ENCODE measurements at places on chromosomes 3 and 15.

DNA sequence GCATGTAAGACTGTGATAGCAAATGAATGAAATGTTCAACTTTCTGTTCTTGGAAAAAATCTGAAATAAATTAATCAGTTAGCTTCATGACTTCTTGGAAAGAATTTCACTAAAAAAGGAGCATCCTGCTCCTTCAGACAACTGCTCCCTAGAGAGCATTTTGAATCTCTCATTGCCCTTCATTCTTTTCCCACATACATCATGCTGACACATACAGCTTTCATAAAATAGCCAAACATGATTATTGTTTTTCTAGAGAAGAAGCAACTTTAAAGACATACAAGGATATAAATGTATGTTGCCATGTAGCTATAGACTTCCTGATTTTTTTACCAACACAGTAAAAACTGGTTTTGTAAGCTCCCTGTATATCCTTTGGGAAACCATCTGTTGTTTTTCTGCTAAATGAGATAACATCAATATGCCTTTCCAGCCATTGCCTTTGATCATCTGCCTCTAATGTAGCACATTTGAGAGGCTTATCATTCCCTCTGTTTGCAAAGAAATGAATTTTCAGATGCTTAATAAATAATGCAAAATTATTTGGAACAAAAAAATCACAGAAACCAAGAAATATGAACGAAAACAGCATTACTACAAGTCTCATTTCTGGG lies 248.2 kb upstream of the GPR149 start:
- DNase-seq = no peak

GRCh38 chr3:195764961-195765706 lies 44.4 kb downstream of the MUC20 start:
- DNase-seq = no peak

DNA sequence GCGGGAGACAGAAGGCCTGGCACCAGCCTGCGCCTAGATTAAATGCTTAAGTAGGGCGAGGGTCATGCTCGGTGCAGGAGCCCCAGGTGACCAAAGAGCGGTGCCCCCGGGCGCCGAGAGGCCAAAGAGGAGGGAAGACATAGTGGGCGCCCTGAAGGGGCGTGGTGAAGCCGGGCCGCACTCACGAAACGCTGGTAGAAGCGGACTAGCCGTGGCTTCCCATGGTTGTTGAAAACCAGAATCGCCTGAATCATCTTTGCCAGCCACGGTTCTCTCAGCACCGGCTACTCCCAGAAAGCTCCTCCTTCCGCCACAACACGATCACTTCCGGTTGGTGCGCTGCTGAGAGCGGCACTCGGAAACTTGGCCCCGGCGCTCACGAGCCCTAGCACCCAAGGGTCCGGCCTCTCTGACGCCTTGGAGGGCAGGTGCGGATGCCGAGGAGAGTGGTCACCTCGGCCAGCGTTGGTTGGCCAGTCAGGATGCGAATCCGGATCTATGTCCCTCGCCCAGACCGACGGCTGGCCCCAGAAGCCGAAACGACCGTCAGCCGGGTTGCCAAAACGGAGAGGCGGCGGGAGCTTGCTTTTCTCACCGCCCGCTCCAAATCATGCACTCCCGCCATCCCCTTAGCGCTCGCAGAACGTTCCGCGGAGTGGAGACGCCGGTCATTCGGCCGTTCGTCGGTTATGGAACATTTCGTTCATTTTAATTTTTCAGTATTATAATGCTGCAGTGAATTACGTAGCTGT lies at the start of gene AP3S2:
Gene AP3S2 (minus strand): TSS at position 299 of the 752 bp plus-strand sequence. CDS start 45 bp downstream, at position 254.
- DNase-seq = peak; percentile 94

GRCh38 chr3:170564664-170565063 lies 21.2 kb downstream of the SLC7A14 start:
- no peak for DNase-seq

GRCh38 chr3:10322352-10322710 lies 1.4 kb upstream of the SEC13 start:
- no peak for DNase-seq

- no peak for DNase-seq
Measured at GRCh38 chr3:187039723-187040414, 99.4 kb downstream of the RPL39L start.

- no peak for DNase-seq
Measured at GRCh38 chr15:72740219-72740618, 43.3 kb downstream of the ADPGK start.

DNA sequence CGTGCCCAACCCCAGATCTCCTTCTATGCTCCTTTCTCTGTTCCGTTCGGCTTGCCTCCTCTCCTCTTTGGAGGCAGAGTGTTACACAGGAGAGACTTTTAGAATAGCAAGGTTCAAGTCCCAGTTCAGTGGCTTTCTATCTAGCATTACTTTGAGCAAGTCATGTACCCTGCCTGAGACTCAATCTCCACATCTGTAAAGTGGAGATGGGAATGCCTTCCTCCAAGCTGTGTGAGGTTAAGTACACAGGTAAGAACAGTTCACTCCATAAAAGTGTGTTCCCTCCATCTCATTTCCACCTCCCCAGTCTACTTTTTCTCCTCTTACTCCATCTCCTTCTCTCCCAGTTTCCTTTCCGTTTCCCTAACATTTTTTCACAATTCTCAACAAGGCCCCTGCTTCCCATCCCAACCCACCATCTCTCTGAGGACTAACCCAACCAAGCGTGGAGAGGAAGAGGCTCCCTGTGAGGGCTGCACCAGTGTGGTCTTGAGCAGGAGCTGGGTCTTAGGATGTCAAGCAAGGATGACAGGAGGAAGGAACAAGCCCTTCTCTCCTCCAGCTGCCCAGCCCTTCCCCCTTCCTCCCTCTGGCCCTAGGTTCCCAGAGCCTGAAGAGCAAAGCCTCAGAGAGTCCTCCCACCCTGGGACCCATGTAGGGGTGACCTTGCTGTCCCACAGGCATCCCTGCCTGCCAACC lies 6.4 kb downstream of the ATP8B4 start:
- no peak for DNase-seq

DNA sequence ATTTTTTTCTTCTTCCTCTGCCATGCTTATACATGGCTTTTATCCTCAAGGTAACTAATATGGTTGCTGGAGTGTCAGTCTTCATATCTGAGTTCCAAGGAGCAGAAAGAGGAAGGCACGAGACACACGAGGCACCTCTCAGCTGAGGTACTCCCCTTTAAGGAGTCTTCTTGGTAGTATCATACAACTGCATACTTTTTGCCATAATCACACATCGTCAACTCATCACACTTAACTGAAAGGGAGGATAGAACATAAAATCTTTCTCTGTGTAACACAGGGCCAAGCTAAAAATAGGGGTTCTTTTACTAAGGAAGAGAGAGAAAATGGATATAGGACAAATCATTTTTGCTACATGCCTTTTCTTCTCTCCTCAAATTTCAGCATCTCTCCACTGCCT lies 104.2 kb downstream of the OXSM start:
- DNase-seq = no peak

DNA sequence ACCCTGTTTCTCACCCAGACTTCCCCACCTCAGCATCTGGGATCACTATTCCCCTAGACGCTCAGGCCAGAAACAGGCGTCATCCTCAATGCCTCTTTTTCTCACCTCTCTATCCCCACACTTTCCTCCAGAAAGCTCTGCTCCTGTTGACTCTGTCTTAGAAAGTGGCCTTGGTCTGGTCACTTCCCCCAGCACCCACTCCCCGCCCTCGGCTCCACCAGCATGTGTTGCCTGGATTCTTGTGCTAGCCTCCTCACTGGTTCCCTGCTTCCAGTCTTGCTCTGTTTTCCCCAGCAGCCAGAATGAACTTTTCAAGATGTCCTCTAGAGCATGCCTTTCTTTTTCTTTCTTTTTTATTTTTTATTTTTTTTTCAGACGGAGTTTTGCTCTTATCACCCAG lies 39.7 kb upstream of the ESYT3 start:
- DNase-seq = no peak

DNA sequence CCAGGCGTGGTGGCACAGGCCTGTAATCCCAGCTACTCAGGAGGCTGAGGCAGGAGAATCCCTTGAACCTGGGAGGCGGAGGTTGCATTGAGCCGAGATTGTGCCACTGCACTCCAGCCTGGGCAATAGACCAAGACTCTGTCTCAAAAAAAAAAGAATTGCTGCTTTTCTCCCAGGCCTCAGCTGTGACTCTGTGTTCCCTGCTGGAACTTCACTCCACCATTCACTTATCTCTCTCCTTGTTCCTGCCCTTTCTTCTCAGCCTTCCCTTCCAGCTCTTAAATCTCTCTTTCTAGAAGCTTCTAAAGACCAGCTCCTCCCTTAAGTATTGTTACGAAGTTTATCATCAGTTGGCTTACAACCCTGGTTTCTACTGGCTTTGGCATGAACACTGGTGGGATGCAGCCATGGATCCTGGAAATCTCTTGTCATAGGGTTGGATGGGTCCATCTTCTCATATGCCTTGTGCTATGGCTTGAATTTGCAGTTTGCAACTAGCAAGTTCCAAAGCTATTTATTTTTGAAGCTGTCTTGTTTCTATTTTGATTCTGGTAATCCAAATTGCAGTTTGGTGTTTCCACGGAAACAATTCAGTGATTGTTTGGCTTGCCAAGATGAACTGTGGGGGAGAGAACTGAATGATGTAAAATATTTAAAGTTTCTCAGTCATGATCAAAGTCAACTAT lies 10.5 kb downstream of the C3orf62 start:
- DNase-seq = no peak

DNA sequence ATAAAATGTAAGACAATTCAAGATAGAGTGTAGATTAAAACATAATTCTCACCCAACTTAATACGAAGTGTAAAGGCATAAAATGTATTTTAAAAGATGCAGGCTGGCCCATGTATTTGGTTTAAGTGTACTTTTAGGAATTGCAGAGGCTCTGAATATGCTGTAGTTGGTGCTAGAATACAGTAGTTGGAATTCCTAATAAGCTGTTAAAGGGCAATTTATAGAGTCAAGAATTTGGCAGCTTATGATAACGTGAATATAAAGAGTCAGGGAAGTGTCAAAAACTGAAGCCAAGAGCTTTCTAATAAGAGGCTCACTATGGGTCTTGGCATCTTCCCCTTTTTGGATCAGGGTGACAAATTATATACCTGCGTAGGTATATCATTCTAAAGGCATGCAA lies 36.5 kb downstream of the ADAMTS9 start:
- no peak for DNase-seq

- DNase-seq = no peak
Measured at GRCh38 chr3:107633327-107634098, 110.8 kb downstream of the BBX start.

DNA sequence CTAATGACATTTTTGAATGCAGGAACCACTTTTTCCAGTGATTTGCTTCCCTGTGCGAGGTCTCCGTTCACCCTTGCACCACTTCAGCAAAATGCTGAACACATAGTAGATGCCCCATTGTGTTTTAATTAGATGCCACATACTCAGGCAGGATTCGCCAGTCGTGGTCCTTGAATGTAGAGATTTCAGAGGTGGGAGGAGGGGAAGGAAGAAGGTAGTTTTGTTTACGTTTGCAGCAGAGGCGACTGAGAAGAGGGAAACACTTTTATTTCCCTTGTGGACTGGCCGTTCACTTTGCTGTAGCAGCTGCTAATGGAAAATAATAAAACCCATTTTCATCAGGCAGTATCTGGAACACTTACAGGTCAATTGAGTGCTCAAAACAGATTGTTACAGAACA lies 262.8 kb upstream of the TBL1XR1 start:
- DNase-seq = peak; percentile 18

GRCh38 chr3:132284781-132285619 lies 32.2 kb upstream of the ACP3 start:
- DNase-seq = no peak

DNA sequence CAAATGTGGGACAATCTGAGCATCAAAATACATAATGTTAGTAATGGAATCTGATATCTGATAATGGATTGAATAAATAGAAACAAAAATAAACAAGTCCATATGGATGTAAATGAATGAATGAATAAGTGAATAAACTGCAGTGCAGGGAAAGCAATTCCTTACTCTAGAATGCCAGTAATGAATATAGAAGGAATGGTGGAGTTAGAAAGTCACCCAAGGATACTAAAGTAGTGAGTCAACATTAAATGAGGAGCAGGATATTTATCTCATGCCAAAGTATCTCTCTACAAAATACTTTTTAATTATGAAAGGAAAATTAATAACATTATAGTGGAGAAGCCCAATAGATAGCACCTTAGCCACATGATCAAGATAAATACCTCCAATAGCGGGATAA lies 300.3 kb downstream of the FEZF2 start:
- no peak for DNase-seq

- peak; percentile 67 for DNase-seq
Measured at GRCh38 chr15:22903961-22904534, 65.6 kb downstream of the NIPA2 start.

DNA sequence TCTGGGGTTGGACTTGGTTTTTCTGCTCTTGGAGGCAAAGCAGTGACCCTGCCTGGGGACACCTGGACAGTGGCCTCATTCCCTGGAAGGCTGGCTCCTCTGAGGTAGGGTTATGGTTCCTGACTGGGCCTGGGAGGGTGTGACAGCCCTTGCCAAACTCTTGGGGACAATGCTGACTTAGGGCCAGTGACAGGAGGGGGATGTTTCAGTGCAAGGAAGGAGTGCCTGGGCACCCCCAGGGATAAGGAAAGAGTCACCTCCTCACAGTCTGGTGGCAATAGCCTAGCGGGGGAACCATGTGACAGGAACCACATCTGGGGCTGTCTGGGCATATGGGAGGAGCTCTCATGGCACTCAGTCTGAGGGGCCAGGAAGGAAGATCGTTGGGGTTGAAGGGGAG lies 91.8 kb downstream of the ABHD5 start:
- DNase-seq = no peak

DNA sequence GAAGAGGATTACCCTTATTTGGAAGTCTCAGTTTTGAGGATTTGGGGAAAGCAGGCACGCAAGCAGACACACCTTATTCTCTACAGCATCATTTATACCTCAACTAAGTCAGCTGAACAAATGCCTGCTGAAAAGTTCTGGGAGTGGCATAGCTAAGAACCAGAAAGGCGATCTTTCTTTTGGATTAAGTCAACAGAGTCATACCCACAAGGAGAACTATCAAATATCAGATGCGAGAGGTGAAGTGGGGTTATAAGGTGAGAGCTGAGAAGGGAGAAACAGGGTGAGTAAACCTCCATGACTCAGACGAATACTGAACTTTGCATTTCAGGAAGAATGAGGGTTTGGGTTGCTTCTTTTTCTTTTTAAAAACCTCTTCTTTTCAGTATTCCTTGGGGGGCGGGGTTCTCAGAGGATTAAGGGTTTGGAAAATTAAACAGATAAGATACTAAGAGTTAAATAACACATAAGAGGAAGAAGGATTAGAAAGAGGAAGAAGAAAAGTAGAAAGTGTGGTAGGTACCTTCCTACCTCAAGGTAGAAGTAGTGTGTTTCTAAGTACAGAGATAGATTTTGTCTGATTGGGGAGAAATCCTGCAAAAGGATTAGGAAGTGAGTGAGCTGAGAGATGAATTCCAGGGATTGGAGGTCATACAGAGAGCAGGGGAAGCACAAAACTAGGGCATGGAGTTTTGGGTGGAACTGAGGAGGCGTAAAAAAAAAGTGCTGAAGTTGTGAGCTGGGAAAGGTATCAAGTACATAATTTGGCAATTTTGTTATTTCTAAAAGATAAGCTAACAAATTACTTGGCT lies 41.3 kb upstream of the ICE2 start:
- DNase-seq = no peak

DNA sequence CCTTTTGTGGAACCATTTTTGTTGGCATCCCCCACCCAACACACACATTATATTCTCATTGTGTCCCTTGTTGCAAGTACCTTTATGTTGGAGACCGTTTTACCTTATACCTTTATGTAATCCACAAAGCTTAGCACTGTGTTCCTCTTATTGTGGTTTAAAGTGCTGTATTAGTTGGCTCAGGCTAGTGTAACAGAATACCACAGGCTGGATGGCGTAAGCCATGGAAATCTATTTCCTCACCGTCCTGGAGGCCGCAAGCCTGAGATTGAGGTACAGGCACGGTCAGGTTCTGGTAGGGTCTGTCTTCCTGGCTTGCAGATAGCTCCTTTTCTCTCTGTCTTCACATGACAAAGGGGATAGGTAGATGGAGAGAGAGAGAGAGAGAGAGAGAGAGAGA lies 302.8 kb downstream of the ROBO2 start:
- DNase-seq = no peak

Data from NCI-H774 (cell line).